ENCODE measurements at places on chromosomes 12 and 14. TPM values are rescaled to one million over a fixed set of nuclear protein-coding genes. Genes with fewer than 3 reads are reported as not detected.
A peak's percentile ranks its signal among the peaks of the same experiment; 100 is the strongest.

The MIP gene
- total RNA-seq = not detected

The NOC4L gene
- 22.3 TPM for total RNA-seq

The PRICKLE1 gene
- not detected for total RNA-seq

The NCOR2 gene
- total RNA-seq = 140 TPM

The LRFN5 gene
- total RNA-seq = not detected

The ATP5F1B gene
- total RNA-seq = 318 TPM

GRCh38 chr12:54418441-54419087, 502 bp downstream of the ITGA5 start:
- peak overlapping the region; percentile 90 for H3K27ac ChIP-seq
- peaks cover 62% of the 10 kb centered on the region for H3K4me1 ChIP-seq
- no peaks in the 10 kb centered on the region for H3K36me3 ChIP-seq
- DNase-seq = no peak
- no peaks in the 10 kb centered on the region for H3K27me3 ChIP-seq

DNA sequence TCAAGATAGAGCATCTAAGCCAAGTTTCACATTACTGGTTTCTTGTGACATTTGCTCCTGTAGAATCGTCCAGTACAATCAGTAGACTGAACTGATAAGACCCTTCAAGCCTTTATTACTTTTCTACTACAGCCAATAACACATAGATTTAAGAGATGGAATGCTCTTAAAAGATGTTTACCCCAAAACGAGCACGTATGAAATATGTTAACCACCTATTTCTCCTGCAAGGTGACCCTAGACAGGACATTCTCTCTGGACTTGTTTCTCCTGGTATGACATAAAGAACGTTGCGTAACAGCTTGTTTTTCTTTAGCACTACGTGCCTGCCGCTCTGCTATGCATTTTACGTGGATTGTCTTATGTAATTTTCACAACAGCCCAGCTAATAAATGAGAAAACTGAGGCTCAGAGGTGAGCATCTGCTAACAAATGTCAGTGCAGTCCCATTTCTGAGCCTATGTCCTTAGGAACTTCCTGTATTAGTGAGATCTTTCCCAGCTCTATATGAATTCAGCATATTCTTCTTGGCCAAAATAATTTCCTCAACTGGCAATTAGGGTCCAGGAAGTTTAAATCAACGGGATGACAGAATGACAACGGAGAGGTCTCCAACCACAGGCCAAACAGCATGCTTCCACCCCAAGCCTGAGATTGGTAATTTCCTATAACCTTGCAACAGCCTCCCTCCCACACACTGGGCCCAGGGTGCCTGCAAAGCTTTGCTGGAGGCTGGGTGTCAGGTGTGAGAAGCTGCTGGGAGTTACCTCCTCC, 3.7 kb downstream of the NFKBIA start:
- H3K27ac ChIP-seq = peak overlapping the region; percentile 14
- peaks cover 45% of the 10 kb centered on the region for H3K36me3 ChIP-seq
- H3K27me3 ChIP-seq = no peaks in the 10 kb centered on the region
- peak; percentile 43 for DNase-seq
- H3K4me3 ChIP-seq = peak overlapping the region; percentile 86

DNA sequence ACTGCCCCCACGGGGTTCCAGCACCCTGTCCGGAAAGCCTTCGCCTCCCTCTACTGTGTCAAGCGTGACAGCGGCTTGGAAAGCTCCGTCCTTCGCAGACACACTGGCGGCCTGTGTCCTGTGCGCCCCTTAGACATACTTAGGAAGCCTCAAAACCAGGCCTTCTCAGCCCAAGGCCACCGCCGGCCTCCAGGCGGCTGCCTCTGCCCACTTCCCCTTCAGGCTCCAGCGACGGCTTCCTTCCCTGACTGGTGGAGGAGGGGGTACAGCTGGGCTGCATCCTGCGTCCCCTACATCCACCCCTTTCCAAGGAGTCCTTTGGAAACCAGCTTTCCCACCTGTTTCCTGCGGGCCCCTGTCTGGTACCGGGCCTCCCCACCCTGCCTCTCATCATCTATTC, 2.5 kb upstream of the CACNA2D4 start:
- H3K36me3 ChIP-seq = no peaks in the 10 kb centered on the region
- H3K27ac ChIP-seq = no peak overlapping the region
- H3K4me1 ChIP-seq = peaks cover 47% of the 10 kb centered on the region
- no peaks in the 10 kb centered on the region for H3K27me3 ChIP-seq
- H3K4me3 ChIP-seq = no peak overlapping the region
- DNase-seq = no peak

- H3K36me3 ChIP-seq = no peaks in the 10 kb centered on the region
- H3K27me3 ChIP-seq = no peaks in the 10 kb centered on the region
- H3K4me1 ChIP-seq = no peaks in the 10 kb centered on the region
Measured at GRCh38 chr12:108600702-108601007, 2.8 kb upstream of the TMEM119 start.

DNA sequence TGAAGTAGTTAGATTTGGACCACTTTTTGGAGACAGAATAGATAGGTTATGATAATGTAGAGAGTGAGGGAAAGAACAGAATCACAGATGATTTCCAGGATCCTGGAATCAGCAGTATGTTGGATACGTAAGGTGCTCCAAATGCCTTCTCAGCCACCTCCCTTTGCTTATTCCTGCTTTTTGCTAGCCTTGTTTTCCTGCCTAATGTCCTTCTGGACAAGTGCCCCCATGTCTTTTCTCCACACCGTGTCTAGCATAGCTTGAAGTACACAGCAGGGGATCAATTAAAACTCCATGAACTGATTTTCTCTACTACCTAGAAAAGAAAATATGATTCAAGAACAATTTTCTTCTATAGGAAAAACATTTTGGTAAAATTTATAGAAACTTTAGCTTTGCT, 144.0 kb downstream of the SYT1 start:
- no peak overlapping the region for H3K4me3 ChIP-seq
- H3K27me3 ChIP-seq = no peaks in the 10 kb centered on the region
- H3K36me3 ChIP-seq = no peaks in the 10 kb centered on the region

GRCh38 chr14:93566065-93566693, 135.4 kb downstream of the UNC79 start:
- H3K4me1 ChIP-seq = no peaks in the 10 kb centered on the region
- DNase-seq = no peak
- H3K36me3 ChIP-seq = no peaks in the 10 kb centered on the region
- no peak overlapping the region for H3K27ac ChIP-seq
- no peaks in the 10 kb centered on the region for H3K27me3 ChIP-seq
- H3K4me3 ChIP-seq = no peak overlapping the region

DNA sequence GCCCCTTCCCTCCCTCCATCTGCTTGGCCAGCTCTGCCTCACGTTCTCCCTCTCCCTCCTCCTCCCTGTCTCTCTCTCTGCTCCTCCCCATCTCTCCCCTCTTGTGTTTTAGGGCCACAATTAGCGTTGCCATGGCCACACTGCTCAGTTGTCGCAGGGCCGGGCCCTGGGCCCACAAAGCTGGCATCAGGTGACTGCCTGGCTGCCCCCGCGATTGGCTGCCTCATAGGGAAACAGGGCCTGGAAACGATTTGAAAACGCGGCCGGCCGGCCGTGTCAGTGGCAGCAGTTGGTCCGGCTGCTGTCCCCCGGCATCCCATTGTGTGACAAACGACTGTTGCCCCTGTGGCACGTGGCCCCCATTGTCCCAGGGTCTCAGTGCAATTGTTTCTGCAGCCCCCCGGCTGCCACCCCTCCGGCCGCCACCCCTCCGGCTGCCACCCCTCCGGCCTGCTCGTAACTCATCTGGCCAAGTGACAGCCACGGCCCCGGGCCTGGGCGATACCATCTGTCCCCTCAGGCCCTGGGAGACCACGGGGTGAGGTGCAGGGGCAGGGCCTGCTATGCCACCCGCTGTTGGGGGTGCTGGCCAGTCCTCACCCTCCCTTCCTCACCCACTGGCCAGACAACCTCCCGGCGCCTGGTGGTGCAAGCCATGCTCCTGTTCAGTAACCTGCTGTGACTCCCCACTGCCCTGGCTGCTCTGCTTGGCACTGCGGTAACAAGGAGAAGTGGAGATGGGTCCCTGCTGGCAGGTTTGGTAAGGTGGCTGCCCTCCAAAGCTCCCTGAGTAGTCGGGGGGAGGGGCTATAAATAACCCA, 17.4 kb downstream of the FOXN4 start:
- peaks cover 36% of the 10 kb centered on the region for H3K27me3 ChIP-seq
- DNase-seq = no peak
- H3K4me3 ChIP-seq = no peak overlapping the region
- no peaks in the 10 kb centered on the region for H3K4me1 ChIP-seq
- H3K36me3 ChIP-seq = no peaks in the 10 kb centered on the region
- no peak overlapping the region for H3K27ac ChIP-seq

DNA sequence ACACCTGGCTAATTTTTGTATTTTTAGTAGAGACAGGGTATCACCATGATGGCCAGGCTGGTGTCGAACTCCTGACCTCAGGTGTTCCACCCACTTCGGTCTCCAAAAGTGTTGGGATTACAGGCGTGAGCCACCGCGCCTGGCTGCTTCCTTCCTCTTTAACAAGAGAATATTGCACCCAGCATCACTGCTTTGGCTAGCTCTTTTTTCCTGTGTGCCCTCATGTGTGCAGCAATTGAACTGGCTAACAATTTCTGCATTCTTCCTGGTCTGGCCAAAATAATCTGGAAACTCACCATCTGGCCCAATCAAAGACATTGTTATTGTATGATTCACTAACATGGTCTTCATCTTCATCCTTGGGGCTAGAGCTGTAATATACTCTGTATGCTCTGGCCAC, 2.7 kb upstream of the ASB8 start:
- no peaks in the 10 kb centered on the region for H3K27me3 ChIP-seq
- H3K27ac ChIP-seq = no peak overlapping the region
- no peak overlapping the region for H3K4me3 ChIP-seq
- peaks cover 25% of the 10 kb centered on the region for H3K4me1 ChIP-seq
- DNase-seq = no peak
- no peaks in the 10 kb centered on the region for H3K36me3 ChIP-seq

GRCh38 chr12:3379079-3379478, 111.9 kb upstream of the PRMT8 start:
- DNase-seq = no peak

GRCh38 chr12:47360771-47361388, 281.1 kb upstream of the AMIGO2 start:
- peaks cover 55% of the 10 kb centered on the region for H3K4me1 ChIP-seq
- H3K27ac ChIP-seq = peak overlapping the region; percentile 67
- peak overlapping the region; percentile 40 for H3K4me3 ChIP-seq
- no peaks in the 10 kb centered on the region for H3K36me3 ChIP-seq

- H3K27me3 ChIP-seq = no peaks in the 10 kb centered on the region
- no peak for DNase-seq
- H3K4me1 ChIP-seq = no peaks in the 10 kb centered on the region
Measured at GRCh38 chr12:58728397-58728796, 191.9 kb downstream of the LRIG3 start.

- no peak for DNase-seq
- H3K27me3 ChIP-seq = peaks cover 89% of the 10 kb centered on the region
- H3K4me3 ChIP-seq = no peak overlapping the region
- H3K4me1 ChIP-seq = peaks cover 46% of the 10 kb centered on the region
Measured at GRCh38 chr14:36662258-36662542, 540 bp downstream of the PAX9 start.

DNA sequence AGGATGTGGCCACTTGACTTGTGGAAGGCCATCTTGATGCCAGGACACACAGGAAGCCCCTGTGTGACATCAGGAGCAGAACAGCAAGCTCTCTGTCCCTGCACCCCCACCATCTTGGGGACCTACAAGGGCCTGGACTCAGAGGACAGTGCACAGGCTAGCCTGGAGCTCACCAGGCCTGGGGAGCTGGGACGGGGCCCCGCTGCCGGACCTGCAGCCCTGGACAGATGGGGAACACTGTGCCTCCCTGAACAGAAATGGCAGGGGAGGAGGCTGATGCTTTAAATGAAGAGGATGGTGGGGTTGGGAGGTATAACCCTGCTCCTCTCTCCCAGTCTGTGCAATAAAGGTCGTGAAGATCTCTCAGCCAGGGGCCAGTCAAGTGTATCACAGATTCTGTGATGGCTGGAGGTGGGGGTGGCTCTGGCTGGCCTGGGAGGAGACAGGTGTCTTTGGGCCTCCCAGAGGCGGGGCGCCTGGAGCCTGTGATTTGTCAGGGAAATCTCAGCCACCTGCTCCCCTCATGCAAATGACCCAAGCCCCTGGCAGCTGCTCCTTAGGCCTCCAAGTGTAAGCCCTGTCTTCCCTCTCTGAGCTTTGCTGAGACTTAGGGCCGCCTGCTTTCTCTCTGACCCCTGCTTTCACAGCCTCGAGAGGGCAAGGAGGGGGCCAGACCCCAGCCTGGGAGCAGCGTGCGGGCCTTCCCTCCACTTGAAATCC, 1.1 kb upstream of the GNB3 start:
- H3K27ac ChIP-seq = no peak overlapping the region
- no peak overlapping the region for H3K4me3 ChIP-seq
- H3K4me1 ChIP-seq = peaks cover 5% of the 10 kb centered on the region
- no peaks in the 10 kb centered on the region for H3K27me3 ChIP-seq
- no peaks in the 10 kb centered on the region for H3K36me3 ChIP-seq
- DNase-seq = no peak

GRCh38 chr14:68718023-68718990, 74.6 kb downstream of the ZFP36L1 start:
- peaks cover 17% of the 10 kb centered on the region for H3K4me1 ChIP-seq
- no peak overlapping the region for H3K27ac ChIP-seq
- H3K4me3 ChIP-seq = no peak overlapping the region
- H3K27me3 ChIP-seq = no peaks in the 10 kb centered on the region
- no peak for DNase-seq

DNA sequence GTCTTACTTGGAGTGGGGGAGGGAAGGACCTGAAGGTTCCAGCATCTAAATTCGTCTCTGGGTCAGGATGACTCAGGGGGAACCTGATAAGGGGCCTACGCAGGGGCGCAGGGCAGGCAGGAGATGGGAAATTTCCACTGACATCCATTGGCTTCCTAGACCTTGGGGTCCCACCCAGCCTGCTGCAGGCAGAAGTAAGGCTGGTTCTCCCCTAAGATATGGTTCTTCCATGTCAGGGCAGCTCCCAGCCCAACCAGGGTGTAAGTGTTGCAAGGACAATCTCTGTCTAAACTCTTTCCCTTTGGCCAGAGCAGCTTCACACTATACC, 2.1 kb upstream of the NDRG2 start:
- H3K27ac ChIP-seq = no peak overlapping the region
- no peak overlapping the region for H3K4me3 ChIP-seq
- no peaks in the 10 kb centered on the region for H3K27me3 ChIP-seq
- peaks cover 28% of the 10 kb centered on the region for H3K4me1 ChIP-seq
- DNase-seq = no peak
- no peaks in the 10 kb centered on the region for H3K36me3 ChIP-seq

GRCh38 chr12:32398816-32399369, 465 bp upstream of the FGD4 start:
- no peak for DNase-seq
- H3K4me1 ChIP-seq = peaks cover 14% of the 10 kb centered on the region
- H3K27me3 ChIP-seq = peaks cover 21% of the 10 kb centered on the region
- no peaks in the 10 kb centered on the region for H3K36me3 ChIP-seq

- peaks cover 17% of the 10 kb centered on the region for H3K4me1 ChIP-seq
- H3K27me3 ChIP-seq = no peaks in the 10 kb centered on the region
- no peak for DNase-seq
- no peak overlapping the region for H3K27ac ChIP-seq
- no peak overlapping the region for H3K4me3 ChIP-seq
Measured at GRCh38 chr12:45981075-45981837, 9.1 kb downstream of the SCAF11 start.

Measured in CD4-positive, alpha-beta T cell (primary cell).